ENCODE measurements at places on chromosomes 7 and 10. TPM values are rescaled to one million over a fixed set of nuclear protein-coding genes. Genes with fewer than 3 reads are reported as not detected.

DNA sequence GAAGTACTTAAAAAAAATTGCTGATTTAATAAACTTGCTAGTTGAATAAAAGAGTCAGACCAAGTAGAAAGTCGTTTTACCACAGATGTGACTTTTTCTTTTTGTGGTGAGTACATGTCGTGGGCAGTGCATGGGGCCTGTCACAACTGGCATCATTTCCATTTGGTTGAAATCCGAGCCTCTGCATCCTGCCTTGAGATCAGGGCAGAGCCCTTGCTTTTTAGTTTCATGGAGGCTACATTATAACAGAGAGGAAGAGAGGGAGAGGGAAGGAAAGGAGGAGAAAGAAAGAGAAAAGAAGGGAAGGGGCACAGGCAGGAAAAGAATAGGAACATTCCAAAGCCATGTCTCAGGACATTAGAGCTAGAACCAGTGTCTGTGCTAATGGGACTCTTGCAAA is 20.4 kb upstream of the INSYN2A start:
- no peaks in the 10 kb centered on the region for H3K27me3 ChIP-seq
- H3K27ac ChIP-seq = no peak overlapping the region
- no peaks in the 10 kb centered on the region for H3K4me1 ChIP-seq

GRCh38 chr7:69708857-69709256 is 110.6 kb downstream of the AUTS2 start:
- H3K27me3 ChIP-seq = no peaks in the 10 kb centered on the region
- H3K27ac ChIP-seq = no peak overlapping the region
- no peak overlapping the region for H3K4me3 ChIP-seq
- H3K36me3 ChIP-seq = no peaks in the 10 kb centered on the region
- H3K4me1 ChIP-seq = no peaks in the 10 kb centered on the region

DNA sequence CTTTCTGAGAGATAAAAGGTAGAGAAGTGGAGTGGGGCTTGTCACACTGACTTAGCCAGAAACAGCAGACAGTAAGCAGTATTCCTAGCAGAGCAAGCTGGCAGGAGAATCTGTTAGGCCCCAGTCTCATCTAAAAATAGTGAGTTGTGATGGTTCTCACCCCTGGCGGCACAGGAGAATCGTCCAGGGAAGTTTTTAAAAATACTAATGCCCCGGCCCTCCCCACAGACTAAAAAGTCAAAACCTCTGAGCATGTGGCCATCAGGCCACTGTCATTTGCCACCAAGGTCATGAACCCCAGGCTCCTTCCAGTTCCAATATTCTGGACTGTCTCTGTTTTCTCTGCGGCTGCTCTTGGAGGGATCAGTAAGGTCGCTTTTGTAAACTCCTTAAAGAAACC is 34.0 kb downstream of the LYZL1 start:
- H3K27ac ChIP-seq = no peak overlapping the region
- peaks cover 2% of the 10 kb centered on the region for H3K4me1 ChIP-seq
- DNase-seq = no peak
- no peaks in the 10 kb centered on the region for H3K36me3 ChIP-seq
- H3K4me3 ChIP-seq = no peak overlapping the region
- H3K27me3 ChIP-seq = no peaks in the 10 kb centered on the region

- H3K36me3 ChIP-seq = no peaks in the 10 kb centered on the region
- H3K4me3 ChIP-seq = no peak overlapping the region
- no peaks in the 10 kb centered on the region for H3K4me1 ChIP-seq
Observed at GRCh38 chr10:68095153-68095552, 14.1 kb upstream of the MYPN start.

- peaks cover 9% of the 10 kb centered on the region for H3K4me1 ChIP-seq
- no peaks in the 10 kb centered on the region for H3K36me3 ChIP-seq
- H3K27me3 ChIP-seq = no peaks in the 10 kb centered on the region
- H3K4me3 ChIP-seq = no peak overlapping the region
- no peak overlapping the region for H3K27ac ChIP-seq
Observed at GRCh38 chr10:110495731-110496552, 1.8 kb upstream of the DUSP5 start.

DNA sequence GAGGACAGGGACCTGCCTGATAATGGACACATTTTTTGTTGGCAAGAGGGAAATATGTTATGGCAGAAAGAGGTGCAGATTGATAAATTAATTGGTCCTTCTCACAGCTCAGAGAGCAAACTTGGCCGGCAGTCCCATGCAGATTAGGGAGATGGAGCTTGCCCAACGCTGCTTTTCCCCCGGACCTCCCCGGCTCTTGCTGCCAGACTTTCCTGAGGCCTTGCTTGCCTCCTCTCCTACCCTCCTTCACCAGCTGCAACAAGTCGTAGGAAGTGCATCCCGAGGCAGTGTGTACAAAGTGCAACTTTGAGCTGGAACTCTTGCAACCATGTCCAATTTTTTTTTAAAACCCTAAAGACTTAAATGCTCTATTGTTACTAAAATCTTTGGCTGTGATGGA is 215.5 kb downstream of the LRMDA start:
- H3K4me3 ChIP-seq = no peak overlapping the region
- no peaks in the 10 kb centered on the region for H3K4me1 ChIP-seq
- no peaks in the 10 kb centered on the region for H3K36me3 ChIP-seq
- no peak for DNase-seq
- H3K27ac ChIP-seq = no peak overlapping the region

DNA sequence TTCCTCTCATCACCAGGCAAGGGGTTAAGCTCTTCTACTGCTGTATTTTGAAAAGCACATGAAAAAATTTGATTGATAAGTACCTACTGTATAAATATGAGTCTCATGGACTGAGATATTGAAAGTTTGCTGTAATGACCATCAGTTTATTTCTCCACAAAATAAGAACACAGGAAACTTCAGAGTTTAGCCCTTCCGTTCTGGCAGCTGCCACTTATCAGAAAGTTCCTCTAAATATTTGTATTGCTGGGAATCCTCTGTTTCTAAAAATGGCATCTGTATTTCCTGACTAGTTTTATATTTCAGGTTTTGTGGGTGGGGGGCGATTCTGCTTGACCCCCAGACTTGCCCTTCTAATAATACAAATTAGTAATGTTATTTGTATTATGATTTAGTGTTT is 92.0 kb downstream of the LYZL2 start:
- no peaks in the 10 kb centered on the region for H3K36me3 ChIP-seq
- H3K4me3 ChIP-seq = no peak overlapping the region
- no peaks in the 10 kb centered on the region for H3K4me1 ChIP-seq
- H3K27ac ChIP-seq = peak overlapping the region; percentile 21
- DNase-seq = no peak

DNA sequence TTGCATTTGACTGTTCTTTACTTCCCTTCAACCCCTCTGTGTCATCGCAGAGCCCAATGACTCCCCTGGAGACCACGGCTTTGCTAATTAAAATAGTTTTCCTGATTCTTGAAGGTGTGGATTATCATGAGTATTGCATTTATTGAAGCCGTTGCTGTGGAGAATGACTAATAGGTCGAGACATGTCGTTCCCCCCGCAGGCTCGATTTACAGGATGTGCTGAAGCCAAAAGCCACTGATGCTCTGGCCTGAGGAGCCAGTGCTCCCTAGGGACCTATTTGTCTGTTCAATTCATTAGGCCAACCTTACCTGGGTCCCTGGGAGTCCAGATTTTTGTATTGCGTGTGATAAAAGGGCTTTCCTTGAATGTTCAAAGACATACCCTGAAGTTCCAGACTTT is 102.3 kb downstream of the NPTX2 start:
- no peak overlapping the region for H3K27ac ChIP-seq
- no peaks in the 10 kb centered on the region for H3K27me3 ChIP-seq
- H3K36me3 ChIP-seq = no peaks in the 10 kb centered on the region
- H3K4me3 ChIP-seq = no peak overlapping the region
- no peaks in the 10 kb centered on the region for H3K4me1 ChIP-seq

GRCh38 chr7:133751079-133751478 is 376.1 kb upstream of the LRGUK start:
- no peak for DNase-seq
- no peaks in the 10 kb centered on the region for H3K27me3 ChIP-seq
- no peak overlapping the region for H3K4me3 ChIP-seq
- H3K27ac ChIP-seq = no peak overlapping the region

DNA sequence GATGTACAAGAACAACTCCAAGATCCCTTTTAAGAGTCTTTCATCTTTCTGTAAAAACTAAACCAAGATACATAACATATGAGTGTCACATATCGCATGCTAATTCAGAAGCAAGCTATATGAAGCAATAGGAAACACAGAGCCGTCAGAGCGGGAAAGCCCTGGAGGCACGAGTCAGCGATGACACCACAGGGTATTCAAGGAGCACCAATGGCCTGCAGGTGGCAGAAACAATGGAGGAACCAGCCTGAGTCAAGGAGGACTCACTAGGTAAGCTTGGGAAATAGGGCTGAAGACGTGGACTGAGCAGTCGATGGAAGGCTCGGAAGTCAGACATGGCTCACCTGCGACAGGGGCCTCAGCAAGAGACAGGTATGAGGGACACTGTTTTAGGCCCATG is 214.4 kb downstream of the FAM107B start:
- H3K4me1 ChIP-seq = peaks cover 12% of the 10 kb centered on the region
- H3K27me3 ChIP-seq = no peaks in the 10 kb centered on the region
- H3K36me3 ChIP-seq = no peaks in the 10 kb centered on the region
- no peak overlapping the region for H3K27ac ChIP-seq
- no peak for DNase-seq

CYP3A5 gene
- 129 TPM for total RNA-seq

PVRIG gene
- not detected for total RNA-seq

PAX4 gene
- not detected for total RNA-seq

MALRD1 gene
- total RNA-seq = not detected

PCDH15 gene
- not detected for total RNA-seq

LFNG gene
- total RNA-seq = 42.9 TPM

UNCX gene
- not detected for total RNA-seq

CYP2C8 gene
- total RNA-seq = 1.6 TPM

DGKI gene
- 0.12 TPM for total RNA-seq
